Stimulated activated CD8-positive, alpha-beta memory T cell treated with anti-CD3 and anti-CD28 coated beads, Interleukin-7, amount 100 ng/mL, for 1 hour (primary cell): ENCODE measurements at places on chromosomes 3 and 15.

DNA sequence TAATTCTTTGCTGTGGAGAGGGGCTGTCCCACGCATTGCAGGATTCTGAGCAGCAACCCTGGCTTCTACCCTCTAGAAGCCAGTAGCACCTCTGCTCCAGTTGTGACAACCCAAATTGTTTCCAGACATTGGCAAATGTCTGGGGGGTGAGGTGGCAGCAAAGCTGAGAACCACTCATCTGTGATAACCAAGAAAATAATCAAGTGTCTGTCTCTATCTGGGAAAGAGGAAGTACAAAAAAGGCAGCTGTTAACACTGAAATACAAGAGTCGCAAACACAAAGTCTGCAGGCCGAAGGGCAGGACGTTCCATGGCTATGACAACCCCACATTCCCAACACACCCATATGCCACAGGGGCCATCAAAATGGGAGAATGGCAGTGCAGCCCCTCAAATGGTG lies 42.2 kb upstream of the GNB5 start:
- no peak for DNase-seq

- DNase-seq, result no peak
Measured at GRCh38 chr15:22952796-22953579, 27.2 kb downstream of the CYFIP1 start.

GRCh38 chr3:43363621-43364266 lies 77.4 kb downstream of the SNRK start:
- DNase-seq, result no peak

GRCh38 chr3:157810924-157811718 lies 295.1 kb downstream of the SHOX2 start:
- DNase-seq, result no peak

DNA sequence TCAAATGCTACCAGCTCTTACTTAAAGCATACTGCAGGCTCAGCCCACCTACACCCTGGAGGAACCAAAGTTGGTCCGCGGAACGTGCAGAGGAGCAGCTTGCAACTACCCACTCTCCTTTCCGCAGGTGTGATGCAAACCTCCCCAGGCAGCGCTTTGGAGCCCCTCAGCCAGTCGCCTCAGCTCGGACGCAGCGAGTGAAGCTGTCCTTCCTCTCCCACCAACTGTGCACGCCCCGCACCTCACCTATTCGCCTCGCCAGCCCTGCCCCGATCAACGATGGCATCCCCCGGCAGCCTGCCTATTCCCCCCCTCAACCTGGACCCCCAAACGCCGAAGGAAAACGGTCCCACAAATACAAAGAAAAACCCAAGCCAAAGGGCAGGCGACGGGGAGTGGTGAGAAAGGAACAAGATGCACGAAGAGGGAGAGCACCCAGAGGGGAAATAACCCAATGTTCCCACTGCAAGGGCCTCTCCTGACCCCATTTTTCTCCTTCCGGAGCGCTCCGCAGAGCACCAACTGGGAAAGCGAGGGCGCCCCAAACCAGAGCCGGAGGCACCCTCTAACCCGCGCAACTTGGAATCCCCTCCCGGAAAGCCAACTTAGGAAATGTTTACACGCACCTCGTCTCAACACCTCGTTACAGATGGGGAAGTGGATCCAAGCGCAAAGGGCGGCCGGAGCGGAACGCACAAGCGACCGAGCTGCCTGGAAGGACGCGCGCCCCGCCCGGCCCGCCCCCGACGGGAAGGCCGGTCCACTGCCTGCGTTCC lies 665 bp downstream of the GLB1 start:
- no peak for DNase-seq

DNA sequence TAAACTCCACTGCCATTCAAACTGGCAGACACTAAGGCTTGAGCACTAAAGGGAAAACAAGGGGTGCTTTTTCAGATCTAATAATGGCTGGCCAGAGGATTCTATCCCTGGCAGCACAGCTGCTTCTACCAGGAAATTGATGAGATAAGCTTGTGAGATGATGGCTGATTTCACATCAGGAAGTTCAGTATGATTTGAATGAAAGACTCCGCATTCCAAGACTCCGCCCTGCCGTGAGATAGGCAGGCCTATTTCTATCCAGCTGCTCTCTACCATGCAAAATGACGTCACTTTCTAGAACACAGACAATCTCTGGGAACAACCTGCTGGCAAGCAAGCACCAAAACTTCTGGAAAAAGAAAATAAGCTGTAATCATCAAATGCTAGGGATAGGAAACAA lies 171.8 kb downstream of the WDR76 start:
- no peak for DNase-seq

DNA sequence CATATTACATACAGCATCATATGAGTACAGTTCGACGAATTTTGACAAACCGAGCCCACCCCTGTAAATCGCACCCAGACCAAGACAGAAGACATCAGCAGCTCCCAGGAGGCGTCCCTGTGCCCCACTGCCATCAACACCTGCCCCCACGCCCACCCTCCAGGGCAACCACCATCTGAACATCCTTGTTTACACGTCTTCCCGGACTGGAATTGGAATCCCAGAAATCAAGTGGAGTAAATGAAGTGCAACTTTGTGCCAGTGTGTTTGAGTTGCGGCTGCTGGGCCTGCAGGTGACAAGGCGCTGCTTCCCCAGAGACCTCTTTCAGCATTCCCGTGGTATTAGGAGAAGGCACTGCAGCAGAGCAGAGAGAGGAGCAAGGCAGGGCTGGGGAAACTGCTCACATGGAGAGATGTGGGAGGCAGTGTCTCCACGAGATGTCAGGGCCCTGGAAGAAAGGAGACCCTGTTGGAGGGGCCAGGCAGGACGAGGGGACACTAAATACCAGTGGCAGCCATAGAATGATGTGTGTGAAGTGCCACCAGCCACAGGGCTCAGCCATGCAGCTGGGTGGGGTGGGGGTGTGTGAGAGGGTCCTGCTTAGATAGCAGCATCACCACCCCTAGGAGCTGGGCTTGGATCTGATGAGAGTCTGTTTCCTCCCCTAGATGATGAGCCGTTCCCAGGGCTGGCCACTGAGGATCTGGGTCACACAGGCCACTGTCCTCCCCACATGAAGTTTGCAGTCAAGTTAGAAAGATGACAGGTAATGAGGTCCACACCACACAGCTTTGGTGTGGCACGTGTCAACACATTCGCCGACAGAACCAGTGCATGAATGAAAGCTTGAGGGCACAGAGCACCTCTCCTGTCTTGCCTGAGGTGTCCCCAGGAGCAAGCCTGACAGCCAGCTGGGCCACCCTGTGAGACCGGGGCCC lies 33.4 kb upstream of the PCSK6 start:
- no peak for DNase-seq

DNA sequence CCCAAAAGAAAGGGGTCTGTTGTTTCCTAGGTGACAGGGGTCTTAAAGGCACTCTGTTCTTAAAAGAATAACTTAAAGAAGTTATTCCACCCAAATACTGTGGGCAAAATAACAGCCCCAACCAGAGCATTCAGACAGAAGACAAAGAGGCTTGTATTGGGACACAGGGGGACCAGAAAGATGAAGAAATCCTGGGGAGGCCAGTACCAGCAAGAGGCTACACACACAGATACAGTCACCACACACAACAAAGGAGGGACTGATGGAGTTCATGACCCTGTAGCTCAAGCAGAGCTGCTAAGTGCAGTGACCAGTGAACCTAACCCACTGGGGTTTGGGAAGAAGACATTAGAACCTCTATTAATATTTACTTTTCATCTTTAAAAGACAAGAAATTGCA lies 59.0 kb downstream of the MTHFS start:
- no peak for DNase-seq

GRCh38 chr15:91787198-91787597 lies 66.3 kb upstream of the SLCO3A1 start:
- no peak for DNase-seq

DNA sequence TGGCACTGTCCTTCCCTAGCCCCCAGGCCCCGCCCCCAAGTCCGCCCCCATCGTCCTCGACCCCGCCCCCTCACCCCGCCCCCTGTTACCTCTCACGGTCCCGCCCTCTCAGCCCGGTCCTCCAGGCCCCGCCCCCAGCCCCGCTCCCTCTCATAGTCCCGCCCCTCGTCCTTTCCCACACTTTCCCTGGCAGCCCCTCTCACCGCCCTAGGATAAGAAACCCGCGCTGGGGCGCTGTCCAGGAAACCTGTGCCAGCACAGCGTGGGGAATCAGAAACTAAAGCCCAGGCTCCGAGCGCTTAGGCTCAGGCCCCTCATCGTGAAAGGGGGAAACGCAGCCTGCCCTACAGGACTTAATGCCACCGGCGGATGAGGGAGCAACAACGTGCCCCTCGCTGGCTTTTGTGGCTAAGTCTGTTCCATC lies 20.9 kb downstream of the TRPM1 start:
- DNase-seq, result peak; percentile 20

GRCh38 chr15:58573270-58573669 lies 141.5 kb downstream of the LIPC start:
- no peak for DNase-seq

DNA sequence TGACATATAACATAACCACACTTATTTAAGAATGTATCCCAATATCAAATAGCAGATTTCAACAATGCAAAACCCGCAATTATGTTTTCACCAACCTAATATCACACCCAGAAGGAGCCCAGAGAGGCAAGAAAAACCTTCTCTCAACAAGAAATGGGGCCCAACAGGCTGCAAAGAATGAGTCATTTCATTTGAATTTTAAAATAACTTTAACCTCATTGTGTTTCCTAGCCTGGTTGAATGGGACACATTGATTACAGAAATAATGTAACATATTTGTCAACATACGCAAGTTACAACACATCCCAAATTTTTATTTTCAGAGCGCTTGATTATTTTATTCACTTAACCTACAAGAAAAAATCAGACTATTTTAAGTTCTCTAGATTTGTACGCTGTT lies 365.1 kb upstream of the SLCO3A1 start:
- DNase-seq, result no peak

DNA sequence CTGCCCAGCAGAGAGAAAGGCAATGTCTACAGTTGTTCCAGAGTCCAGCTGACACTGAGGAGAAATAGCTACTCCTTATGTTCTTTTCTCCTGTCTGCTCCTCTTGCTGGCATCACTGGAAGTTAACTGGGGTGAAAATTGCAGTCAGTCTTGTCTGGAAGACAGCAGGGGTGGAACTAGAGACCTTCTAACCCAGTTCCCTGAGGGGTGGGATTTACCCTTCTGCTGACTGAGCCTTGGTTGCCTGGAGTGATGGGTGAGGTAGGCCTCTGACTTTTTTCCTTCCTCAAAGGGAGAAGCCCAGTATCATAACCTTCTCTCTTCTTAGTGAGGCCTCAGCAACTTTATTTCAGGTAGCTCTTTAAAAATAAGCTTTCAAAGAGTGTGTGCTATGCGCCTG lies 16.2 kb downstream of the ZNF609 start:
- no peak for DNase-seq

- DNase-seq, result no peak
Measured at GRCh38 chr3:101964861-101965260, 115.5 kb downstream of the NFKBIZ start.

DNA sequence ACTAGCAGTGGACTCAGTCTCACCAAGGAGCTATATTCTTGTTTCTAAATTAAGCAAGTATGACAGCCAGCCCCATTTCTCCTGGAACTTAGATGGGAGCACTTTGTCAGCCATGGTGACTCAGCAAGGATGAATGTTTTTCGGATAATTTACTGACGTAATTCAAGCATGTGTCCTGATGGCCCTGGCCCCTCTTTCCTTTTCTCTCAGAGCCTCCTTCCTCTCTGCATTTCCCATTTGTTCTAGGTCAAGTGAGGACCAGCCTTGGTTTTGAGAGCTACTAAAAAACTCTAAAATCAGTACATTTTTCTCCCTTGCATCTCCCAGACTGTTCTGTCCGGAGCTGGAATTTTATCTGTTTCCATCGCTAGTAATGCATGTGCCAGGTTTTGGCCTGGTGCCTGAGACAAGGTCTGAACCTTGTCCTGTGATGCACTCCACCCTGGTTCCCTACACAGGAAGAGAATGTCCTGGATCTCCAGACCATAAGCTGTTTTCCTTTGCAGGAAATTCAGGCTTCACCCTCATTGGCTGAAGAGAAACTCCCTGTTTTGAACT lies 256.6 kb upstream of the ROPN1 start:
- DNase-seq, result no peak

DNA sequence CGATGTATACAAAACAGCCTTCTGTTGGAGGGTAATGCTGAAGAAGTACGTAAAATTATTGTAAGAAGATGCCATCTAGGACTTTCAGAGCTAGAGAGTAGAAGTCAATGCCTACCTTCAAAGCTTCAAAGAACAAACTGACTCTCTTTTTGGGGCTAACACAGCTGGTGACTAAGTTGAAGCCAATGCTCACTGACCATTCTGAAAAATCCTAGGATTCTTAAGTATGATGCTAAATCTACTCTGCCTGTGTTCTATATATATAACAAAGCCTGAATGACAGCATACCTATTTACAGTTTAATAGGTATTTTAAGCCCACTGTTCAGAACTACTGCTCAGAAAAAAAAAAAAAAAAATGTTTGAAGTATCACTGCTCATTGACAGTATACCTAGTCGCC lies 18.9 kb downstream of the ADPGK start:
- no peak for DNase-seq

DNA sequence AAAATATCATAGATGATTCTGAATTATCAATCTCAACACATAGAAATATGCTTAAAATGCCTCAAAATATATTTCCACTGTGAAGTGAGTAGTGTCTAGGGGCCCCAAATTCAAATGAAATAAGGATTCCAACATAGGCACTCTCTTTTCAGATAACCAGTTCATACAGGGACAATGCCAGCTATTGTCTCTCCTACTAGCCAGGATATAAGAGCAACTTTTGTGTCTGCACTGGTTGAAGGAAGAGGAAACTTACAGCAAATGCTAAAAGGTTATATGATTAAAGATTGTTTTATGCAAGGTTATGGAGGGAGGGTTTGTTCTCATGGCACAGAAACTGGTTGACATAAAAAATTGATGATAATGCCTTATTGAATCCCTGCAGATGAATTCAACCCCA lies 579.4 kb upstream of the ALCAM start:
- no peak for DNase-seq

- no peak for DNase-seq
Measured at GRCh38 chr3:53320697-53321096, 26.6 kb downstream of the DCP1A start.

- DNase-seq, result no peak
Measured at GRCh38 chr3:127665165-127665564, 7.6 kb upstream of the ABTB1 start.
